K562 (cell line): ENCODE measurements at places on chromosomes 16 and 17. TPM values are rescaled to one million over a fixed set of nuclear protein-coding genes. Genes with fewer than 3 reads are reported as not detected.

Gene SAMD14
- total RNA-seq: 0.07 TPM in 1 of 2 replicates, not detected in the other

Gene MAFG
- total RNA-seq: 46.7 and 58.1 TPM in 2 replicates

Gene CAMKK1
- total RNA-seq: 6.7 and 7.5 TPM in 2 replicates

Gene SEPTIN1
- 4.2 and 5.6 TPM in 2 replicates for total RNA-seq

Gene HOXB3
- total RNA-seq: 22.7 and 28.3 TPM in 2 replicates

- no peaks in the 10 kb centered on the region for H3K36me3 ChIP-seq
- H3K4me1 ChIP-seq: no peaks in the 10 kb centered on the region
- peak; percentile 10 for DNase-seq
Observed at GRCh38 chr17:14886200-14886739, 378.9 kb downstream of the PMP22 start.

DNA sequence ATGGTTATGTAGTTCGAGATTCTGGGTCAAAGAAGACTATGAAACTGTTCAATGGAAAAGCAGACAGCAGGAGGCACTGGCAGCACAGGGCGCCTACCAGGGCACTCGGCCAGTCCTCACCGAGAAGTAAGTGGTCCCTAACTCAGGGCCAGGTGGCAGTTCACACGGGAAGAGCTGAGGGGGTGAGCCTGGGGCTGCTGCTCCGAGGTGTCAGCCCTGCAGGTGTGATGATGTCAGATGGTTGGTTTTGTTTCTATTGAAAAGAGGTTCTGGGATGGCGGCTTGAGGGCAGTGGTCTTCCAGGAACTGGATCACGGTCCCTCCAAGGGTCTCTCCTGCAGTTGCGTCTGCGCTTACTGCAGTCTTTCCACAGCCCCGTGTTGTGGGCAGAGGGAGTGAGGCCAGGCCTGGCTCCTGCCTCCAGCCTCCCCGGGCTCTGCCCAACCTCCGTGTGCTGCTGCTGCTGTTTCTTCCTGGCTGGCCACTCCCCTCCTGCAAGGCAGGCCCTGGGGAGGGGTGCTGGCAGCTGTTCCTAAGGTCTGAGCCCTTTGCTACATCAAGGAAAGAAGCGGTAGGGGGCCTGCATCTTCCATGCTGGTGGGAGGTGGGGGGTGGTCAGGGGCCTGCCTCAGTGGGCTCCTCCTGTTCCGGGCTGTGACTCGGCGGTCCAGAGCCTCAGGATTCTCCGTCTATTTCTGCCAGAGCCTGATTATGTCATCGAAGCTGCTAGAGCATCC is 22.6 kb downstream of the RNF213 start:
- peaks cover 5% of the 10 kb centered on the region; the same call in 1 of the 3 replicates for H3K4me1 ChIP-seq
- H3K36me3 ChIP-seq: peaks cover 18% of the 10 kb centered on the region; the same call in 2 of the 3 replicates
- no peaks in the 10 kb centered on the region for H3K27me3 ChIP-seq
- H3K4me3 ChIP-seq: no peak overlapping the region
- H3K27ac ChIP-seq: no peak overlapping the region

- DNase-seq: no peak
- no peak overlapping the region for H3K4me3 ChIP-seq
- H3K27ac ChIP-seq: no peak overlapping the region
- H3K27me3 ChIP-seq: peaks cover 63% of the 10 kb centered on the region
Observed at GRCh38 chr17:79887451-79887991, 48.3 kb upstream of the CBX4 start.

DNA sequence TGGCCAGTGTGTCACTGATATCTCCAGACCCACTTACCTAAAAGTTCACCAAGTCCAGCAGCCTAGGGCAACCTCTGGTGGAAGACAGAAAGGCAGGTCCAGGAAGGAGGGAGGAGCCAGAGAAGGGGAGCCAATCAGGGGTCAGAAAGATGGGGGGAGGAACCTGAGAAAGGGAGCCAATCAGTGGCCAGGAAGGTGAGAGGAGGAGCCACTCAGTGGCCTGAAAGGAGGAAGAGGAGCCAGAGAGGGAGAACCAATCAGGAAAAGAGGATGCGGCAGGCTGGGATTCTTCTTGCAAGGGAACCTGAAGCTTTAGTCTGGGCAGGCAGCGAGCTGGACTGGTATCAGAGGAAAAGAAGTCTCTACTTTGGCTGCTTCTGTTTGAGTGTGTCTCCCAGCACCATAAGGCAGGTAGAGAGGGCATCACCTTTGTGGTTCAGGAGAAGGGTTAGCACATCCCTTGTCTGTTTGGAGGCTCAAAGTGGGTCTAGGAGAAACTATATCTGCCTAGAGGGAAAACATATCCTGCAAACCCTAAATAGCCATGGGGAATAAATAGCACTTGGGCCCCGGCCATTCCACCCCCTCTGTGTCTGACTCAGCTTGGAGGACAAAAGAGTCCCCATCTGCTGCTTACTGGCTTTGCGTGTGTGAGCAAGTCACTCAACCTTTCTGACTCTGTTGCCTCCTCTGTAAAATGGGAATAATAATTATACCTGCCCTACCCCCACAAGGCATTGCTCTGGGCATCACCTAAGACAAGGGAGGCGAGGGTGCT is 43.4 kb upstream of the CRHR1 start:
- peak; percentile 72 for DNase-seq
- no peak overlapping the region for H3K4me3 ChIP-seq
- no peak overlapping the region for H3K27ac ChIP-seq
- no peaks in the 10 kb centered on the region; the same call in 2 of the 3 replicates for H3K27me3 ChIP-seq
- no peaks in the 10 kb centered on the region for H3K4me1 ChIP-seq

- no peaks in the 10 kb centered on the region for H3K36me3 ChIP-seq
- H3K27me3 ChIP-seq: no peaks in the 10 kb centered on the region
- H3K4me3 ChIP-seq: no peak overlapping the region
- peaks cover 25% of the 10 kb centered on the region for H3K4me1 ChIP-seq
Observed at GRCh38 chr17:55735731-55736405, 13.2 kb upstream of the TMEM100 start.
